ENCODE measurements at places on chromosomes 2 and 18. TPM values are rescaled to one million over a fixed set of nuclear protein-coding genes. Genes with fewer than 3 reads are reported as not detected.

DNA sequence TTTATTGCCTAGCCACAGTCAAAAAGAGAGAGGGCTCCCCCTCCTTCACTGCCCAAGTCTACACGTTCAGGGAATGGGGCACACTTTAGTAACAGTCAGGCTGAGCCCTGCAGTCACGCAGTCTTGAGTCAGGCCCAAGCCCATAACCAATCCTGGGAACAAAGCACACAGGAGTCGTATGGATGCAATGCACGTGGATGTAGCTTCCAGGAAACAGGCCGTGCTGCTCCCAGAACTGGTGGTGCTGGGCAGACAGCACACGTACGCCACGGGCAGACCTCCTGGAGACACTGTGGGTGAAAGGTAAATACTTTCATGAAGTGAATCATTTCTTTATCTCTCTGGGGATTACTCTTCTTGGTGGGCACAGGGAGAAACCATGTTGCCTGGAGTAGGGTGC lies 30.0 kb upstream of the MBP start:
- H3K4me1 ChIP-seq, result peaks cover 16% of the 10 kb centered on the region
- no peak overlapping the region for H3K4me3 ChIP-seq

GRCh38 chr2:240247868-240248720 lies 107.6 kb upstream of the OTOS start:
- H3K27ac ChIP-seq, result no peak overlapping the region
- H3K4me3 ChIP-seq, result no peak overlapping the region
- H3K4me1 ChIP-seq, result no peaks in the 10 kb centered on the region
- H3K27me3 ChIP-seq, result no peaks in the 10 kb centered on the region

DNA sequence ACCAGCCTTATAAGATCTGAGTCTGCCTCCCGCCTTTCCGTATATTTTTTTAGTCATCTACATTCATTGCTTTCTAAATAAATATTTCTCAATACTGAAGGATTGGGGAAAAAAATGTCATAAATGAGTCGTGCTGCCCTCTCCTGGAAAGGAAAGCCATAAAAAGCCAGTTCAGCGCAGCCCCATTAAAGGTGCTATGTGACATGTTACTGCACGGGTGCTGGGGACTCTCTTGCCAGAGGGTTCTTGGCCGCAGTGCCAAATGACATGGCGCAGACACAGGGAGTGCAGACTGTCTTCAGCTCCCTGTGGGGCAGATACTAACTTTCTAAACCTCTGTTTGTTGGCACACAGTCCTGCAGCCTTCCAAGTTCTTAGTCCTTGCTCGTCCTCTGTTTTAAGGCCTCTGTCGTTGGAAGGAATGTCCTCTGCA lies 53.7 kb upstream of the MAP3K20 start:
- H3K4me3 ChIP-seq, result no peak overlapping the region
- H3K27ac ChIP-seq, result no peak overlapping the region
- no peak for DNase-seq
- H3K36me3 ChIP-seq, result no peaks in the 10 kb centered on the region
- no peaks in the 10 kb centered on the region for H3K4me1 ChIP-seq
- peaks cover 11% of the 10 kb centered on the region for H3K27me3 ChIP-seq

- no peaks in the 10 kb centered on the region for H3K4me1 ChIP-seq
- peaks cover 3% of the 10 kb centered on the region for H3K27me3 ChIP-seq
- H3K4me3 ChIP-seq, result no peak overlapping the region
- no peak overlapping the region for H3K27ac ChIP-seq
- no peaks in the 10 kb centered on the region for H3K36me3 ChIP-seq
- no peak for DNase-seq
These were observed 4.6 kb downstream of the TTR start for GRCh38 chr18:31596081-31596872.

DNA sequence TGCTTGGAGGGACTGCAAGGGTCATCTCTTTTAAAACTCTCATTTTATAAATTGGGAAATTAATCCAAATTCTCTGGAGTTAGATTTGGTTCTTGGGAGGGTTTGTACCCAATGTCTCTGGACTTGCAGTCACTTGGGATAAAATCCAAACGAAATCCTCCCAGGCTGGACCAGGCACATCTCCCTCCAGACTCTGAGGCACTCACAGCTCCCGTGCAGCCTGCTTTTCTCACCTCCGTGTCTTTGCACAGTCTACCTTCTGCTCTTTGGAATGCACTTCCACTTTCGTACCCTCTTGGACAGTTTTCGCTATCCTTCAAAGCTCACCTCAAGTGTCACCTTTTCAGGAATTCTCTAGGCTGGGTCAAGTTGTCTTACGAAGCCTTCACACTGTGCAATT lies 166.3 kb downstream of the MYCN start:
- H3K27me3 ChIP-seq, result no peaks in the 10 kb centered on the region
- no peaks in the 10 kb centered on the region for H3K36me3 ChIP-seq
- H3K4me3 ChIP-seq, result no peak overlapping the region
- no peak overlapping the region for H3K27ac ChIP-seq

- no peaks in the 10 kb centered on the region for H3K4me1 ChIP-seq
- H3K36me3 ChIP-seq, result no peaks in the 10 kb centered on the region
- no peak for DNase-seq
- no peak overlapping the region for H3K27ac ChIP-seq
These were observed 68.7 kb downstream of the PXDN start for GRCh38 chr2:1675633-1676032.

GRCh38 chr2:14828968-14829367 lies 196.5 kb downstream of the LRATD1 start:
- no peaks in the 10 kb centered on the region for H3K36me3 ChIP-seq
- H3K4me3 ChIP-seq, result no peak overlapping the region
- no peak overlapping the region for H3K27ac ChIP-seq
- no peak for DNase-seq

The SERPINB12 gene
- total RNA-seq, result not detected

The REG3A gene
- total RNA-seq, result not detected

DNA sequence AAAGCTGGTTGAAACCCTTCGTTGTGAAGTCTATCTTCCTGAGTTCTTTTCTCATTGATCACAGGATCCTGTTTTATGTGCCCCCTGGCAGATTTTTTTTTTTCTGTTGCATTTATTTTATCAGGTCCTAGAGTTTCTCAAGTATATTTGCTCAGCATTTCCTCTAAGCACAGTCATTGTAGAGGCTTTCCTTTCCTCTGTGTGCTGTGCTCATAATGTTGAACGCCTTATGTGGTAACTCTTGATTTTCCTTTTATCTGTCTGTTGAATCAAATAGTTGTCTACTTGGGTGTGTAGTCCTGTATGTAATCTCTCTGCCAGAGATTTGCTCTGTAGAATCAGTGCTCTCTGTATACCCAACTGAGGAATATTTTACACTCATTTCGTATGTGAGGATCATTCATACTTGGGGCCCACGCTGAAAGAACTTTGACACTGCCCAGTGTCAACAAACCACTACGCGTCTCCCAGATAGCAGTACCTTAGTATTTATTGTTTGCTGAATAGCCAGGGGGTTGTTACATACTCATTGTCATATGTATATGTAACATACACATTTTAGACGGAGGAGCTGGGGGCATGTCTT lies 118.2 kb downstream of the CTNNA2 start:
- no peak overlapping the region for H3K27ac ChIP-seq
- H3K27me3 ChIP-seq, result no peaks in the 10 kb centered on the region

Data from natural killer cell treated with Interleukin-12 subunit alpha and Interleukin-12 subunit beta and Interleukin-15 and Interleukin-18, amount 100 ng/mL, for 72 hours (primary cell).